NCI-H446 (cell line): ENCODE measurements at places on chromosomes 1 and 21.
A peak's percentile ranks its signal among the peaks of the same experiment; 100 is the strongest.

- DNase-seq = no peak
Observed at GRCh38 chr1:223188618-223189356, 45.7 kb upstream of the TLR5 start.

GRCh38 chr1:98429965-98430443 is 231.5 kb upstream of the SNX7 start:
- DNase-seq = peak; percentile 97

DNA sequence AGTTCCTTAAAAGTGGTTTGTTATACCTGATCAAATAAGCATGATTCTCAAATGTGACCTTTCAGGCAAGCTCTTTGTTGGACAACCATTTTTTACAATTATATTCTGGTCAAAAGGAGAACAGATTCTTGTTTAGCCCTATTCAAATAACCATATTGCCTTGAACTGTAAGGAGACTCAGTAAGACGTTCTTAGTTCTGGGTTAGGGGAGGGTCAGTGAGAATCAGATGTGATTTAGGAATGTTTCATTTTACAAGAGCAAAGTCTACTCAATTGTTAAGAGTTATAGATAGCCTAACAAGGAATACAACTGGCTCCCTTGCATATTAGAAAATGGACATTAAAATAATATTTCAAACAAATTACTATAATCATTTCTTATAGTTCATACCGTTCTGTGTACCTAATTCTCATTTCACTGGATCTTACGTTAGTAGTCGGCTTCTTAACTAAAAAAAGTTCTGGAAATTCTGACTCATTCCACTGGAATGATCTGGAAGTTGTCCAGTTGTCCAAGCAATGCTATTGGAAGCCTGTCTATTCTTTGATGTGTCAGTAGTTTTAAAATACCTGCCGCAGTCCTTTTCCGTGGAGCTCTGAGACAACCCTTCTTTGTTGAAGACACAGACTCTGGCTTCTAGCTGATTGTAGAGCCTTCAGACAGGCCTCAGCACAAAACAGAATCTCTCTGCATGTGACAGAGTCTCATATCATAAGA is 88.8 kb downstream of the MAST2 start:
- DNase-seq = no peak

DNA sequence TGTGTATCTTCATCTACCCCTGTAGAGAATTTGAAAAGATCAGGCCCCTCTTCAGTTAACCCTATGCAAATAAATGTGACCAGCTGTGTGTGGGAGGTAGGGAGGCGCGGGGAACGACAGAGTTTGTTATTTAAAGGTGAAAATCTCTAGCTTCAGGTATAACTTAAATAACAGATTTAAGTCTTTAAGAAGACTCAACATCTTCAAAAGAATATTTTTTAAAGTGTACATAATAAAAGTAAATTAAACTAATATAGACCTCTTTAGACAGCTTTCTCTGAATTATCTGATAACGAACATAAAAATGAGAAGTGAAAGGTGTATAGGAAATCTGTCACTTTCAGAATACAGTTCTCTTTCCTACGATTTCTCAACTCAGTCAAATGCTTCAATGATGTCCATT is 16.0 kb downstream of the ANGPTL3 start:
- no peak for DNase-seq
